ENCODE measurements at places on chromosomes 12 and 14.

- DNase-seq, result no peak
Observed at GRCh38 chr12:16607906-16608775, 2.2 kb upstream of the LMO3 start.

- DNase-seq, result no peak
Observed at GRCh38 chr12:55755246-55755645, 12.3 kb downstream of the GDF11 start.

GRCh38 chr14:92958373-92959188, 35.6 kb downstream of the CHGA start:
- DNase-seq, result no peak

GRCh38 chr12:100574187-100575074, 947 bp downstream of the GAS2L3 start:
- DNase-seq, result peak; percentile 64

DNA sequence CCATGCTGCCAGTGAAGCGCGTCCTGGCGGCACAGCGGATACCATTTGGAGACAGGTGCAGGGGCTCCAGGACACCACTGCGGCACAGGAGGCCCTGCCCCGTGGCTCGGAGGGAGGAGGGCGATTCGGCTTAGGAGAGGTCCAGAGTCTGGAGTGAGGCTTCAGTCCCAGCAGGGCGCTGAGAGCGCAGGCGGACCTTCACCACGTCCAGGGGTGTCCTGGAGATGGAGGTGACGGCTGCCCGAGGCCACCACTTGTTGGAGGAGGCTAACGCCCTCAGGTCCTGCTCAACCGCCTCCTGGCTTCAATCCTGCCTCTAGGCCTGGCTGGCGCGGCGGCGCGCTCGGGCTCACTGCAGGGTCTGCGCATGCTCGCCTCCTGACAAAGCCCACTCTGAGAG, 45.7 kb downstream of the EIF2S3B start:
- DNase-seq, result no peak

DNA sequence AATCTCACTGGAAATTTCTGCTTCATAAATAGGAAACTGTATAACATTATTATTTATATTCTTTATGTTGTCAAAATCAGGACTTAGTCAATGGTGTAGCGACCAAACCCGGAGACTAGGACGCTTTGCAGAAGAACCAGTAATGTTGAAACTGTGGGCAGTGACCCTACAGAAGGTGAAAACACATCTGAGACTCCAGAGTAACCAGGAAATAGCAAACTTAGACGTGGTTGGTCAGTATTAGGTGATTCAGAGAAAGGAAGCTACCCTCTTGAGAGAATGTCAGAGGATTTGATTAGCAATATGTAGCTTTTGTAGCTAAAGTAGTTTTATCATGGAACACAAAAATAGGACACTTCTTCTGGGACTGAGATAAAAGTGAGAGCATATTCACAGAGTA, 381.9 kb downstream of the SLC16A7 start:
- no peak for DNase-seq

GRCh38 chr12:111313833-111314259, 55.0 kb downstream of the PHETA1 start:
- DNase-seq, result peak; percentile 83

GRCh38 chr14:30943694-30944093, 69.3 kb downstream of the COCH start:
- DNase-seq, result no peak

GRCh38 chr12:44581642-44582242, 294.4 kb downstream of the NELL2 start:
- no peak for DNase-seq

DNA sequence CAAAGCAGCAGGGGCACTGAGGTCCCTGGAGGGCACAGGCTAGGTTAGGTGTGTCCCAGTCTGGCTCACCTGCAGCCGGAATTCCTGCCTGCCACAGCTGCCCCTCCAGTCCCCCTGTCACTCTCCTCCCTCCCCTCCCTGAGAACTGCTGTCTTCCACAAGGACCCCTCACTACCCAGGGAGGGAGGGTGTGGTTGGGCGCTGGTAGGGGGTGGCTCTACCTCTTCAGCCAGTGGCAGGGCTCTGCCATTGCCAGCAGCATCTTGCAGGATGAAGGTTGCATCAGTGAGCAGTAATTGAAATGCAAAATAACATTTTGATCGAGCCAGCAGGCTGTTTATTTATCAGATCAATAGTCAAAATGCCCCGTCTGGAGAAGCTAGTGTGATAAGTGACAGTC, 45.7 kb downstream of the ESRRB start:
- no peak for DNase-seq

DNA sequence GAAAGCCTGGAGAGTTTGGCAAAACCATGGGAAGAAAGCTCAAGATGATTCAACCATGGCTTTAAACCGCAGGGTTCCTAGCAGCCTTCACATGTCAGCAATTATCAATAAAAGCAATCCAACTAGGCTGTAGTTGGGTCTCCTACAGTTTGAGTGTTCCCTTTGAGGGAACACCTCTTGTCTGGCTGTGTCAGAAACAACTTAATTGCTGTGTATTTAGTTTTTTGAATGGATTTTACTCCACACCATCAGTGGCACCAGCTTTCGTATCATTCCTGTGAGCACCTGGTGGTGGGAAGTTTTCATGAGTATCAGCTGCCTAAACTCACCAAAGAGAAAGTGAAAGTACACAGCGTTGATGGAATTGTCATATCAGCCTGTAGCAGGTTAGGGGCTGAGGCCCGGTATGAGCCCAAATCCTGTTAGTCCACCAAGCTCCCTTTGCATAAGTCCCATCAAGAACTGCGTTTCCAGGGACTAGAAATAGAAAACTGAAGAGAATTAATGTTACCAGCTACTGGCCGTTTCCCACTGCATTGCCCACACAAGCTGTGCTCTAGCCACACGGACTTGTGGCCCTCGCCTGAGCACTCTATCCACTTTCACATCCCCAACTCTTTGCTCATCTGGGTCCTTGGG, 10.9 kb upstream of the IL26 start:
- peak; percentile 56 for DNase-seq

DNA sequence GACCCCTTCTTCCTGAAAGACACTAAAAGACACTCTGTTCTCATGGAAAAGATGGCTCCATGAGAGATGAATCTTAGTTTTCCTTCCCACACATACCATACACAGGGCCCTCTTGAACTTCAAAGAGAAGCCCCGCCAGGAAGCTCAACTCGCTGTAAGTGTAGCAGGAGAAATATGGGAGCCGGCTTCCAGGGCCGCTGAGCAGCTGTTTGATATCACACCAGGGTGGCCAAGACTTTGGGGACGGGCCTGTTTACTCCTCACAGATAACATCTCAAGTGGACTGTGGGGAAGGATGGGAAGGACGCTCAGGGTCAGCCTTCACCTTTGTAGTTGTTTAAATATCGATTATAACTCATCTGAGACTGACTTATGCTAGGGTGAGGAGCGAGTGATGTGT, 235.5 kb upstream of the TBX3 start:
- DNase-seq, result no peak

- no peak for DNase-seq
Observed at GRCh38 chr12:81010641-81011040, 67.2 kb upstream of the ACSS3 start.

DNA sequence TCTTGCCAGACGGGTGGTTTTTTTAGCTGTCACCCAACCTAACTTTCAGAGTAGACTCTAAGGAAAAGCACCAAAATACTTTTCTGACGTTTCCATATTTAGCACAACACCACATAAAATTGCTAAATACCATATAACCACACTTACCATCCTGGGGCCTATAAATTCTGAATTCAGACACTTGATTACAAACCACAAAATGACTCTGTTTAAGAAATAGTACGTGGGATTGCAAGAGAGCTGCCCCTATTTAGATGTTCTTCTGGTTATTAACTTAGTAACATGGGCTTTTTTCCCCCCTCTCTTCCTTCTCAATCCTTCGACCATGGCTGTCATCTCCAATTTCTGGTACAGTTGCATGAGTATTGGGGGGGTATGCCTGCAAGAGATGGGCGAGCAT, 287.7 kb downstream of the BMP4 start:
- no peak for DNase-seq

DNA sequence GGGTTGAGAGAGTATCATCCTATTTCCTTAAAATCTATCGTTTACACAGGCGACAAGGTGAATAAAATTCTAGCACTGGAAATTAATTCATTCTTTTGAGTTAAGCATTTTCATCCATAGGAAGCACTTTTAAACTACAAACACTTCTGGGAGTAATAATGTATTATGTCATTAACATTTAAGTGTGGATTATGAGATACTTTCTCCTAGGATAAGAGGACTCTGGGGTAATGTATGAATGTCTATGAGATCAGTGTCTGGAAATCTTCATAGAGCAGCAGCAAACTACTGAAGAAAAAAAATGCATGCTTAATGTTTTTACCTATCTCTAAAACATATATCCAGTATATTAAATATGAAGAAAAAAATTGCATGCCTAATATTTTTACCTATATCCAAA, 86.9 kb downstream of the EPS8 start:
- DNase-seq, result no peak

GRCh38 chr12:4987076-4988046, 56.3 kb upstream of the KCNA5 start:
- no peak for DNase-seq

DNA sequence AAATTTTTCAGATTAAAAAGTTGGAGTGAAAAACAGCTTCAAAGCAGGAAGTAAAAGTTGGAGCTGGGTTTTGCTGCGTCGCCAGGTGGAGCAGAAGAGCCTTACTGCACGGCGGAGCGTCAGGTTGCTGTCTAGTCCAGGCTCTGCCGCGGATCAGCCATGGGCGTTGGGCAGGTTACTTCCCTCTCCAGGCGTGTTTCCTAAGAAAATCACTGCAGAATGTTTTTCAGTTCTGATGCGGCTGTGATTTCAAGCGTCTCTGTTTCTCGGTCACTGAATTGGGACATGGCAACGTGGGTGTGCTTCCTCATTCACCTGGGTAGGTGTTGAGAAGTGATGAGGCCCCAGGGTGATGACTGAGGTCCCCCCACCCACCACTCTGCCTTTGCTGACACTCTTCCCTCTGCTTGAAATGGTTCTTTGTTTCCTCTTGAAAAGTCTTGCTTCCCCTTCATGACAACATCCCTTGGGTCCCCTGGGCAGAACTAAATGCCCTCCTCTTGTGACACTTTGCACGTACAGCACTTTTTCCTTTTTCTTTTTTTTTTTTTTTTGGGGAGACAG, 7.6 kb downstream of the EVL start:
- peak; percentile 92 for DNase-seq

DNA sequence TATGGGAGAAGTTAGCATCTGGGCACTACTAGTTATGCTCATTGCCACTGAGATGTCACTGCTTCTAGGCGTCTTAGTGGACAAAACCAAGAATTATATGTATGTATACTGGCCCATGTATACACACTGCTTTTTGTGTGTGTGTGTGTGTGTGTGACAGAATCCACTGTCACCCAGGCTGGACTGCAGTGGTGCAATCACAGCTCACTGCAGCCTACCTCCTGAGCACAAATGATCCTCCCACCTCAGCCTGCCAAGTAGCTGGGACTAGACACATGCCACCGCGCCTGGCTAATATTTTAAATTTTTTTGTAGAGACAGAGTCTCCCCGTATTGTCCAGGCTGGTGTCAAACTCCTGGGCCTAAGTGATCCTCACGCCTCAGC, 25.2 kb downstream of the LIMA1 start:
- DNase-seq, result no peak

- no peak for DNase-seq
Observed at GRCh38 chr12:16789204-16789790, 183.3 kb upstream of the LMO3 start.

DNA sequence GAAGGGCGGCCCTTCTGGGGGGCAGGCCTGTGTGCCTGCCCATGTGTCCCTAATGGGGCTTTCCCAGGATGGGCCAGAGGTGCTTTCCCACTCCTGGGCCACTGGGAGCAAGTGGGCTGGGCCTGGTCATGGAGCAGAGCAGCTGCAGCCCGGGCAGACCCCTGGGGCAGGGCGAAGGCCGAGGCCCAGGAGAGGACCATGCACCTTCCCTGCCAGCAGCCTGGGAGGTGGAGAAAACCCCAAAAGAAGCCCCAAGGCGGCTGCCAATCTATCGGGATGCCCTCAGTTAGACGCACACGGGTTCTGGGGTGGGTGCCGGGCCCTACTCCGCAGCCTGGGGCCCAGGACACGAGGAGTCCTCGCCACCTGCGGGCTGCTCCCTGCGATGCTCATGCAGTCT, 16.1 kb upstream of the CRIP2 start:
- no peak for DNase-seq

- DNase-seq, result no peak
Observed at GRCh38 chr12:130322263-130322662, 15.4 kb upstream of the PIWIL1 start.

DNA sequence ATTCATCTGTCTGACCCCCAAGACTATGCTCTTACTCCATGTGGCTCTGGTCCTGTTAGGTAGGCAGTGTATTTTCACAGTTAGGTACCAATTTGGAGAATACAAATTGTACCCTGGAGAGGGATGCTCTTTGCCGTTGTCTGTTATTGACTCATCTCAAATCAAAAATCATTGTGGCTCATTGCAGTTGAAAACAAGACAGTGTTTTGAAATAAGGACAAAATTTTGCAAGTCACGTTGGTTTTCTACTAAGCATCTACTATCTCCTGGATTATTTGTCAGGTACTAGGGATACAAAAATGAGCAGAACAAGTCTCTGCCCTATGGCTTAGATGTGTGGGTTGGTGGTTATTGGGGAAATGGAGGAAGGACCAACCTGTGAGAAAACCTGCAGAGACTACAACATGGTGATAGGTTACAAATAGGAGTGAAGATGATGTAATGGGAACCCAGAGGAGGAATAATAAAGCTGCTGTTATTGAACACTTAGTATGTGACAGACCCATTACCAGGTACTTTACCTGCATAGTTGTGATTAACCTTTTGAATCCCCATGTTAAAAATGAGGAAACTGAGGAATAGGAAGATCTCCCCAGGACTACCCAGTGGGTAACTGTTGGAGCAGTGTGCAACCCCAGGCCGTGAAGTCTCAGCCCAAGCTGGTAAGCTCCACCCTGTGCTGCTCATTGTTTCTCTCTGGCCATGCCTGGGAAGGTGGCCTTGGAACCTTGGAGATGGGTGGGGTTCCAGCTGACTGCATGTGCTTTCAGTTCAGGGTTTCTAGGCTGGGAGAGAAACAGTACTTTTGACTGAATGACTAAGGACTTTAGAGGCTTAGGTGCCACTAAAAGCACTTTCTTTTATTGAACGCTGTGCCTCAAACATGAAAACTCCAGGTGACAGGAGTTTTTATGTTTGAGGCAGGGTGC, 72.9 kb upstream of the SRSF5 start:
- DNase-seq, result peak; percentile 35

DNA sequence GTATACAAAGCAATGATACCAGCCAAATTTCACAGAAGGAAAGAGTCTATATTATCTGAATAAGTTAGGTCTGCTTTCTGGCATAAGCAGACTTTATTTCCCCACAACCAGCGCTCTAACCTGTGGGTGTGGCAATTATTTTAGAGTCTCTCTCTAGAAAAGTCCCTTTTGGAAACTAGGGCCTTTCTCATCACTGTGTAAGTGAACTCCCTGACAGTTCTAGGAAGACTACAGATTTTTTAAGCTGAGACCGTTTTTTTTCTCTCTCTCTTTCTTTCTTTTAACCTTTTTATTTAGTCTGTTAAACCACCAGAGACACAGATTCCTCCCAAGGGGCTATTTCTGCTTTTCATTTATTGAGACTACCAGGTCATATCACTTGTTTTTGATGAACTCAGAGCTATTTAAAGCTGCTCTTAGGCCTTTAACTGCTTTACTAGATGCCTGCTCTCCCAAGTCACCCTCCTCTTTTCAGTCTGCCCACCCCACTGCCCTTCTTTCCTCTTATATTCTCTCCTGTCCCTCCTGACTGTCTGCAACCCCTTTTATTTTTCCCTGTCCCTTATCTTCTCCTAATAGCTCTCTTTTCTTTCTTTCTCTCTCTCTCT, 69.2 kb upstream of the ARHGAP5 start:
- no peak for DNase-seq
